Karpas-422 (cell line): ENCODE measurements at places on chromosomes 13 and 19.
A peak's percentile ranks its signal among the peaks of the same experiment; 100 is the strongest.

- DNase-seq, result no peak
Measured at GRCh38 chr19:55702131-55702627, 27.2 kb downstream of the EPN1 start.

DNA sequence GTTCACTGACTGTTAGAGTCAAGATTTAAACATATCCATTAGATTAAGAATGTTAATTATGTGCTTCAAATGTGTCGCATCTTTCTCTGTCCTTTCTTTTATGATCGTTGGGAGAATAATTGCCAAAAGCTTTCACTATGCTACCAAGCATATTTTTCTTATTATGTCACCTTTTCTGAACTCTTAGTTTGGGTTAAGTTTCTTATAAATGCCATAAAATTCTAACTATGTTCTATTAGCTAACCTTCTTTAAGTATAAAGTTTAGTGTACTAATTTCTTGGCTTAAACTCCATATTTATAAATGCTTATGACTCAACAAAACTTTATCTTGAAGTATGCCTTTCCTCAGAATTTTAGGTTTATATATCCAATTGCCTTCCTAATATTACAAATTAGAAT lies 1759.4 kb downstream of the PCDH9 start:
- DNase-seq, result no peak

DNA sequence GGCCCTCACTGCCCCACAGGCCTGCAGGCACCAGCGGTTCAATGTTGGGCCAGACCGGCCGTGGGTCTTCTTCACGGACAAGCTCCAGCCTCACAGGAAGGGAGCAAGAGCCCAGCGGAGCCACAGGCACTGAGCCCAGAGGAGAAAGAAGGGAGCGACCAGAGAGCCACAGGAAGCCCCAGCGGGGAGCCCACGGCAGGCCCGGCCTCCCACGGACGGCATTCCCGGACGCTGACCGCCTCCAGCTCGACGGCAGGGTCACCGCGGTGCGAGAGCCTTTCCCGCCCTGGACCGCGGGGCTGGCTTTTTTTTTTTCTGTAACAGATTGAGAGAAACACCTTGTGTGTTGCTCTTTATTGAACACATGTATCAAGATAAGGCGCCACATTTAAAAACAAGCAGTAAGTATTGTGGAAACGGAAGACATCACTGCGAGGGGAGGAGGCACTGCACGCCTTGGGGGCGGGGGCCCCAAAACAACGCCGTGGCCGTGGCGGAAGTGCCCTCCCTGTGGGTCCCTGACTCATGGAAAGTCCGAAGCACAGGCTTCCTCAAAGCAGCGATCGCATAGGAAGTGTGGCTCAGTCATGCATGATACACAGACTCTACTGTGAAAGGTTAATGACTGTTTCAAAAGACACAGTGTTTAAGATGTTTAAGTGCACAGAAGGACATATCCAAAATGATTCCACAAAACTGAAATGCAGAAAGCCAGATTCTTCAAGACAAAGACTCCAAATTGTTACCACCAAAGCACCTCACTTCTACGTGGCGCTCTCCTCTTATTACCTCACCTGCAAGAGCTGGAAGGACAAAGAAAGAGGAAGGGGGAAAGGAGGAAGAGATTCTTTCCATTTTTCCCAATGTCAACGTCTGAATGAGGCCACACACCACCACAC lies 3.5 kb downstream of the RASA3 start:
- DNase-seq, result peak; percentile 81

DNA sequence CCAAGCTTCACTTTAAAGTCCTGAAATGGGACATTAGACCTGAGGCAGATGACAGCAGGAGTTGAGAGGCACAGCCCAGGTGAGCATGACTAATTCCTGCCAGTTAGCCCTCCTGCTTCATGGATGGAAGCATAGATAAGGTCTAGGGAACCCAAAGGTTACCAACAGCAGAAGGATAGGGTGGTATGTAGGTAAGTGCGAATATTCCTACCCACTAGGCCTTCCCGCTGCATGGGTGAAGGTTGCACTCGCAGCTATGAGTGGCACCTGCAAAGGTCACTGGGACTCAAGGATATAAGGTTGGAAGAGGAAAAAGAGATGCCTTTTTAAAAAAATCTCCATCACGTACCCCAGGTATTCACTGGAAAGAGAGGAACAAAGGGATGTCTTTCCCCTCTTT lies 12.2 kb upstream of the MLLT1 start:
- DNase-seq, result peak; percentile 45

DNA sequence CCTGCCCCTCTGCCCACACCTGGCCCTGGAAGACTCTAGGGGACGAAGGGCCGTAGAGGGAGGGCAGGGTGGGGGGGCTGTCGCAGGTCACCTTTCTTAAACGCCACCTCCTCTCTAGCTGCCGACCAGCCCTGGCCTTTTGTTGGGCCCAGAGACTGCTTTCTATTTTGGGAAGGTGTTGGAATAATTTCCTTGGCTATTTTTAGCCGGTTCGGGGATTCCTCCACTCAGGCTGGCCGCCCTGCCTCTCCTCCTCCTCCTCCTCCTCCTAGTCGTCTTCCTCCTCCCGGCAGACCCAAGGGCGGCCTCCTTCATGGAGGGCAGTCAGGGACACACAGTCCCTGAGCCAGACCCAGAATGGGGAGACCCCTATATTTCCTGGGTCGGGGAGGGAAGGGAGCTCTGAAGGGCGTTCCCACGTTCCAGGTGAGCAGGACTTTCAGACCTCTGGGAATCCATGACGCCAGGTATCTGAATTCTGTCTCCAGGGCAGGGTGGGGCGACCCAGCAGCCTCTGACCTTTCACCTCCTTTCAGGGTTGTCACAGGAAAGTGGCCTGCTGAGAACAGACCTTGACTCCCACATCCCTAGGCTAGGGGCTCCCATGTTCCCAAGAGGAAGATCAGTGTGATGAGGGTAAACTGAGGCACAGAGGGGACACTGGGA lies 19.9 kb downstream of the GADD45B start:
- DNase-seq, result peak; percentile 36

GRCh38 chr19:17184371-17184841 lies 30.8 kb upstream of the USE1 start:
- no peak for DNase-seq

- no peak for DNase-seq
Measured at GRCh38 chr13:81199956-81200355, 859.0 kb upstream of the SPRY2 start.

- DNase-seq, result no peak
Measured at GRCh38 chr13:38735665-38736440, 49.0 kb downstream of the FREM2 start.

DNA sequence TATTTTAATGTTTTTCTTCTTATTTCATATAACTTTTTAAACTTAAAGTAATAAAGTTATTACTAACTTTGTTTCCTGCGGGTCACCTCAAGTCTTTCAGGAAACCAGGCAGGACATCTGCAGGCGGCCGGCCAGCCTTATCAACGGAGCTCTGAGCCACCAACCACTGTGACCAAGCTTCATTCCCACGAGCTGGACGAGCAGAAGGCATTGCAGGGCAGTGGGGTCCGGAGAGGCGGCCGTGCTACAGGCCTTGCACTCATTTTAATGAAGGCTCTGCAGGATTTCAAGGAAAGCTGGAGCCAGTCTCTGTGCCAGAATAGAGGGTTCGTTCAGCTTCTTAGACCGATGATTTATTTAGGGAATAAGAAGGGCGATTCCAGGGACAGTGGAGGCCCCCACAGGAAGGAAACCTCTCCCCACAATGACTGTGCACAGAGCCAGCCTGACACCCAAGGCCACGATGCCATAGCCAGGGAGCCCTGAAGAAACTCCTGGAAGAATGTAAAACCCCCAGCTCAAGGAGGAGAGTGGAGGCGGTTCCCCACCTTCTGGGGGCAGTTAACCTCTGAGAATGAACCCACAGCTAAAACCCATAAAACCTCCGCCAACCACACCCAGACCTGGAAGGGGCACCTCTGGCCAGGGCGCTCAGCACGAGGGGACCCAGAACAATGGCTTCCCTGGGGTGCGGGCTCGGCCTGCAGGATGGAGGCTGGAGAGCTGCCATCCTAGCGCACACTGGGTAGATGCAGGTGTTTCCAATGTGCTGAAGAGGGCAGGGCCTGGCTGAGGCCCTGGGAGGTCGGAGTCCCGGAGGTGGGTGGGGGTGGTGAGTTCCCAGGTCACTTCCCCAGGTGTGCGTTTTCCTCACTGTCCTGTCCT lies 75.0 kb downstream of the RASA3 start:
- no peak for DNase-seq

GRCh38 chr19:35882114-35882832 lies 13.9 kb downstream of the APLP1 start:
- peak; percentile 88 for DNase-seq

DNA sequence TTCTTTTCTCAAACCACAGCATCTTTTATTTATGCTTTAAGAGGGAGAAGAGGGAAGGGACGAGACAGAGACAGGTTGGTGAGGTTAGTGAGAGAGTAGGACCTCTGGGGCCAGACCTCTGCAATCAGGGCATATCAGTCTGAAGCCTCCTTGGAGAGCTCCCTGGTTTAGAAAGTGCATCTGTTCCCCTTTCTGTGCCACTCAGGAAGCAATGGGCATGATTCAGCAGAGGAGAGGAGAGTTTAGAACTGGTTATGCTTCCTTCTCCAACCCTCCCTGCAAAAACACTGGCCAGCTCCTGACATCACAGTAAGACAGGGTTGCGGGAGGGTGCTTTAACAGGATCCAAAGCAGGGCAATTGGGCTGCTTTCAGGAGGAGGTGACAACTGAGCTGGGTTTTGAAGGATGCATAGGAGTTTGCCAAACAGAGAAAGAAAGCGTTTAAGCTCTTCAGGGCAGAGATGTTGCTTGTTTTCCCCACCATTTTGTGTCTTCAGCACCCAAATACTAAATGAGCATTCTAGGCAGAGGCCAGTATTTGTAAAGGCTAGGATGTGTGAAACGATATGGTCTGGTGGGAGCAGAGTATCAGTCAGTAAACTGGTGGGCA lies 33.1 kb downstream of the CERS4 start:
- peak; percentile 40 for DNase-seq

GRCh38 chr13:21074546-21074945 lies 13.2 kb upstream of the LATS2 start:
- no peak for DNase-seq

GRCh38 chr13:59354665-59355369 lies 808.9 kb downstream of the DIAPH3 start:
- no peak for DNase-seq

- no peak for DNase-seq
Measured at GRCh38 chr13:35455022-35455421, 21.5 kb downstream of the MAB21L1 start.

GRCh38 chr13:51944428-51944827 lies 66.8 kb downstream of the ATP7B start:
- DNase-seq, result no peak

- DNase-seq, result no peak
Measured at GRCh38 chr13:57326532-57326931, 159.5 kb downstream of the PRR20E start.

DNA sequence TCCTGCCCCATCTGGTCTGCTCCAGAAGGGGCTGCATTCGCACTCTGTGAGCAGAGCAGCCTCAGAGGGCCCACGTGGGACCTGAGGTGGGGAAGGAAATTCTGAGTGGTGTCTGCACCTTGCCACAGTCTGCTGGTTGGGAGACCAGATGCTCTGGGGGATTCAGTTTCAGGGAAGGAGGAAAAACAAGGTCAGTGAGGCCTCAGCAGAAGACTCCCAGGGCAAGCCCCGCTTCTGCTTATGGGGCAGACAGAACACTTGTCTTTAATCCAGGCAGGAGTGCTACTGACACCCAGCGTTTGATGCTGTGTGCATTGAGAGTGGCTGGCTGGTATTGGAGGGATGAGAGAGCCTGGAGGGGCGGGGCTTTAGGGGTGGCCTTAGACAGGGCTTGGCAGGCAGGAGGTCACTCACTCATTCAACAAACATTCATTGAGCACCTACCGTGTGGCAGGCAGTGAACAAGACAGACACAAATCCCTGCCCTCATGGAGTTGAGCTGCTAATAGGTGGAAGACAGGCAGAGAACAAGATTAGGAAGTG lies 4.9 kb upstream of the CLEC17A start:
- DNase-seq, result peak; percentile 73

DNA sequence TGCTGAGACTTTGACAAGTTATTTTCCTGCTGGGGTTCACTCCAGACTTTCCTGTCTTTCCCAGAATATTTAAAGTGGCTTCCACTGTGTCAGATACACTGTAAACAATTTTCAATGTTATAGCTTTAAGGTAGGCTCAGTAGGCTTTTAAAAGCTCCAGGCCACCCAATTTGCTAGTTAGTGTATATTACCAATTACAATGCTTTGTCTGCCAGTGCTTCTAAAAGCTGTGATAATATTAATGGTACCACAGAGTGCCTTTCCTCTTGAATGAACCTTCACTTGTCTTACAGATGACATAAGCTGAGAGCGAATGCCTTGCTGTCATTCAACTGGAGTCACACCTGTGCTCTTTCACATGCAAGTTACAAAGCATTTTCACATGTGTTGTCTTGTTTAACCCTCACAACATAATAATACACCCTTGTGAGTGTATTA lies 239.7 kb upstream of the HTR2A start:
- DNase-seq, result no peak

GRCh38 chr19:45952686-45953505 lies 20.8 kb downstream of the NOVA2 start:
- no peak for DNase-seq

DNA sequence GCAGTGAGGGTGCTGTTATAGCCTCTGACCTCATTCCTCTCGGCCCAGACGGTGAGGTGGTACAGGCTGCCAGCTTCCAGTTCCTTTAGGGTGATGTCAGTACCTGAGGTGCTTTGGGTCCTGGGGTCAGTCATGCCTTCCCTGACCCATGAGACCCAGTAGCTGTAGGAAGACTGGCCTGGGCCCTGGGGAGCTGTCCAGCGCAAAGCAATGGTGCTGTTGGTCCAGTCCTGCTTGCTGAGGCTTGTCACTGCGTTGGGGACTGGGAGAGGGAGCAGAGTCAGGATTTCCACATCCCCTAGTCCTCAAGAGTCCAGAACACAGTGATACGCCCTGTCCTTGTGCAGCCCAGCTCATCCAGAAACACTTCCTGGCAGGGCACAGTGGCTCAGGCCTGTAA lies 10.7 kb downstream of the PTPRH start:
- DNase-seq, result no peak

DNA sequence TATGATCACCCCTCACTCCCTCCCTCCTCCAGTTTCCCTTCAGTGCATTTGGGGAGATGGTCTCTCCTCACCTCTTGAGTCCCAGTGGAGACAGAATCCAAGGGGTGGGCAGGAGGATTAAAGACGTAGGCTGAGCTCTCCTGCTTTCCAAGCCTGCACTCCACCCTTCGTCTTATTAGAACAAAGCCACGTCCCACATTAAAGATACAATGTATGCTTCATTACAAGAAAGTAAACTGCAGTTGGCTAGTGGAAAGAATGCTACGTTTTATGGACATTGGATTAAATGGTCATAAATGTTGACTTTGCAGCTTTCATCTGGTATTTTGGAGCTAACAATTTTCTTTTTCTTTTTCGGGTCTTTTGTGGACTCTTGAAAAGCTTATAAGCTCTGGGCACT lies 1.5 kb upstream of the KLK11 start:
- DNase-seq, result no peak

DNA sequence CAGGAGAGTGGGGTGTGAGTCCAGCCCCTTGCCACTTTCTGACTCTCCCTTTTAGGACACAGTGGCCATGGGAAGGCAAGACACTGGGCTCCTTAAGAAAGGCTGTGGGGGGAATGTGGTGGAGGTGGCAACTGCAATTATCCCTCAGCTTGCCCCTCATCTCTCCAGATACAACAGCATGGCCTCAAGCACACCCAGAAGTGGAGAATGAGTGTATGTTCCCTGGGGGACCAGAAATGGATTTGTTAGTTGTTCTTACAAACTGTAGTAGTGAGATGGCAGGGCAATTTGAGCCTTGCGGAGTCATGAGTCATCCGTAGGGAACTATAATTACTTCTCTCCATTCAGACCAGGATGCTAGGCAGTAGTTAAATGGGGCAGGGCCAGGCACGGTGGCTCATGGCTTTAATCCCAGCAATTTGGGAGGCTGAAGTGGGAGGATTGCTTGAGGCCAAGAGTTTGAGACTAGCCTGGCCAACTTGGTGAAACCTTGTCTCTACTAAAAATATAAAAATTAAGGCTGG lies 25.6 kb upstream of the CXCL17 start:
- peak; percentile 38 for DNase-seq
